ENCODE measurements at places on chromosomes 1 and 21.

GRCh38 chr1:44682883-44683265, 8.4 kb downstream of the ARMH1 start:
- no peak for DNase-seq

DNA sequence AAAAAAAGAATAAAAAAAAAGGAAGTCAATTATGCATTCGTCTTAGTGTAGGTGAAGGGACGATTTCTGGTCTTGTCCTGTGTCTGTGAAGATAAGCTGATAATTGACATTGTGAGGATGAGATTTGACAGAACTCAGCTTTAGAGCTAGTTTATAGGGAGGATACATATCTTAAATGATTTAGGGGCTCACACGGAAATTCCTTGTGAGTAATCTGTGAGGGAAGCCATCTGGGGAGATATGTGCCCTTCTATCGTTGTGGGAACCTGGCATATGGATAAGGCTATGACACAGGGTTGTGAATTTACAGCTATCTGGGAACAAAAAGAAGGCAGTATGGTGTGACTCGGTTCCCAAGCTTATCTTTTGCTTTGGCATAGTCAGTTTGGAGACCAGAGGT, 71.1 kb downstream of the RABGAP1L start:
- no peak for DNase-seq

- no peak for DNase-seq
These were observed 32.6 kb downstream of the PTGFRN start for GRCh38 chr1:116942344-116942743.

DNA sequence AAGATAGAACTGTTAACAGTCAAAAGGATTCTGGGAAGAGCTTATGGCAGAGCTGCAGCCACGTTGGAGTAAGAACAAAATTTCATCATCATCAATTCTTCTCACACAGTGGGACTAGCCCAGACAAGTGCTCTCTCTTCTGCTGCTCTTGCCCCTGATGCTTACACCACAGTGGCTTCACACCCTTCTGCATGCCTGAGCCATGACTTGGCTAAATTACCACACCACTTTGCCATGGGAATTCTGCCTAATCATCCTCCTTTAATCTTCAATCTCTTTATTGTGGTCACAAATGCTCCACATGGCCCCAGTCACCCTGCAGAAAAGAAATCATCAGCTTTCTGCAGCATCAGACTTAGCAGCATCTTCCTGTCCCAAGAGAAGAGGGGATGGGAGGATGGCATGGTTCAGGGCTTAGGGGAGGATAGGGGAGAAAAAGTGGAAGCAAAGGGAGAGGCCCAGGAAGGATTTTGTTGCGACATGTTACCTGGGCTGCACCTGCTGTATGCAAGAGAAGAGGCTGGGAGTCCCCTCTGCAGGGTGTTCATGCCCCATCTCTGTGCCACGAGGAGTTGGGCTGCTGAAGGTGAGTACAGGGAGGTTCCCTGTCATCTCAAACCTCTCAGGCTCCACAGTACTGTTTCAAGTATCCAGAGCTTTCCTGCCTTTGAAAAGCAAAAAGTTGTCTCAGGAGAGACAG, 9.0 kb upstream of the RPTN start:
- DNase-seq = no peak

DNA sequence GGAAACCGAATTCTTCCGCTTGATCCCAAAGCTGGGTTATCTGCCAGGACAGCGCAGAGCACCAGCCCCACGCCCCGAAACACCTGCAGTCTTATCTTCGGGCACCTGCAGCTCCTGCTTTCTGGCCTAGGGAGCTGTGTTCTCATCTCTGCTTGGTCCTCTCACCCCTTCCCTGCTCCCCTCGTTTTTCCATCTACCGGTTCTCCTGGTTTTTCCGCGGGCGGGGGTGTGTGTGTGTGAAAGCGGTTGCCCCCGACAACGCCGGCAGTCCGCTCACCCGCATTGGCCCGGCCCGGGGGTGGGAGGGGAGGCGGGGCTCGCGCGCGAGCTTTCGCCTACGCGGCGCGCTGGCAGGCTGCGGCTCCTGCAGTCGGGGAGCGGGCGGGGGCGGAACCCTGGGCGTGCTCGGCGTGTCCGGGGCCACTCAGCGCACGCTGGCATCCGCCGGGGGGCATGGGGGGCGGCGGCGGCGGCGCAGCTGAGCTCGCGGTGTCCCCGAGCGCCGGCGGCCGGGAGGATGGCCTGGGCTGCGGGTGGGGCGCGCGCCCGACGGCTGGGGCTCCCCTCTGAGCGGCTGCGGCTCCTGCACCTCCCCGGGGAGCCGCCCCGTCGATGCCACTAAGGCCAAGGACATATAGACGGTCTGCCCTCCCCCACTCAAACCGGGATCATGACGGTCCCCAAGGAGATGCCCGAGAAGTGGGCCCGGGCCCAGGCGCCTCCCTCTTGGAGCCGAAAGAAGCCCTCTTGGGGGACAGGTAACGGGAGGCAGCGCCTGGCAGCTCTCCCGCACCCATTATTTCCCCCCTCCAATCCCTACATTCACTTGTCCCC, 3.2 kb downstream of the ATP8B2 start:
- DNase-seq = peak; percentile 77

- DNase-seq = no peak
These were observed 1.3 kb upstream of the SLC50A1 start for GRCh38 chr1:155134322-155134721.

GRCh38 chr21:42703136-42703908, 49.9 kb downstream of the PDE9A start:
- no peak for DNase-seq

GRCh38 chr1:156502391-156502893, 1.9 kb upstream of the MEF2D start:
- DNase-seq = no peak

DNA sequence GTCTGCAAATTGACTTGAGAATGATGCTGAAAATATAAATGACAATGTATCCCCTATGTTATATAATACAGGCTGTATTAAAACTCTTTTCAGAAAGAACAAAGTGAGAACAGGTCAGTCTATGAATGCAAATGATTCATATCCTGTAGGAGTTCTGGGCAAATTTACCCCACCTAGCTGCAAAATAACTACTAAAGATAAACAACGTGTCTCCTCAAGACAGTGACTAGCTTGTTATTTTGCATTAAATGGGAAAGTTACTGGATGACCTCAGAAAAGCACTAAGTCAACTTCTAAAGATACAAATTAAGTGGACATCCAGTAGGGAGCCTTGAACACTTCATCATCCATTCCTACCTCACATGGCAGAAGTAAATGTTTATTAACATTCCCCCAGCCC, 11.1 kb downstream of the RNF19B start:
- DNase-seq = no peak

DNA sequence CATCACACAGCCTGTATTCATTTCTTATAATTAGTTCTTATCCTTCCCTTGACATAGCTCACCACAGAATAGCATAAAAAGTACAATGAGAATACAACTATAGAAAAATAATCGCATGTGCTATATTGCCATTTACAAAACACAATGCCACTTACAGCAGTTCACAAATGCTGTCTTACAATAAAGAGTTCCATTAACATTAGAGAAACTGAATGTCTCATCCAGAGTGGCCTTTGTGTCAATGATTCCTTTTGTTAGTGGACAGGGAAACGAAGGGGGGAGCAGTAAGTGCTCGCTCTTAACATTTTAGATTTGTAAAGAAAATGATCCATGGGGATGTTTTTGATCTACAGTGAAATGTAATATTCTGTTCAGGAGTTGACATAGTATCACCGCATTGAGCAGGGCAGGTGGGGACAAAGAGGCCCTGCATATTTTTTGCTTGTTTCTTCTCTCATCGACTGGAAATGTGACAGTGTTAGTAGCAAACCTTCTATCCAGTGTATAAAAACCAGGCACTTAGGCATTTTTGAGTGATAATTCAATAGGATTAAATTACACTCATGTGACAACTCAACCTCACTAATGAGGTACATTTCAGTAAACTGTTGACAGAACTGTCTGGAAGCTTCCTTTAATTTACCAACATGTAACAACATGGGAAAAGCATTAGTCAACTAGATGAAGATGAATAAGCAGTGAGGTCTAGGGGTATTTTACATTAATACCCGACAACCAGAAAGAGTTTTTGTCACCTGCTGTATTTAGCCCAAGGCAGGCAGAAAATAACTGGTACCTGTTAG, 35.6 kb upstream of the RRP15 start:
- DNase-seq = no peak

- DNase-seq = no peak
These were observed at the start of gene PIK3CD for GRCh38 chr1:9651565-9652378. Gene PIK3CD, plus strand, starts transcription at chr1:9651731. Its CDS starts 58,725 bp downstream, at chr1:9710456.

GRCh38 chr1:192270398-192270797, 46.4 kb upstream of the RGS21 start:
- DNase-seq = no peak

- no peak for DNase-seq
These were observed 64.8 kb downstream of the TSEN15 start for GRCh38 chr1:184116287-184116686.

- no peak for DNase-seq
These were observed 141.6 kb upstream of the KLHDC7A start for GRCh38 chr1:18339161-18339560.

DNA sequence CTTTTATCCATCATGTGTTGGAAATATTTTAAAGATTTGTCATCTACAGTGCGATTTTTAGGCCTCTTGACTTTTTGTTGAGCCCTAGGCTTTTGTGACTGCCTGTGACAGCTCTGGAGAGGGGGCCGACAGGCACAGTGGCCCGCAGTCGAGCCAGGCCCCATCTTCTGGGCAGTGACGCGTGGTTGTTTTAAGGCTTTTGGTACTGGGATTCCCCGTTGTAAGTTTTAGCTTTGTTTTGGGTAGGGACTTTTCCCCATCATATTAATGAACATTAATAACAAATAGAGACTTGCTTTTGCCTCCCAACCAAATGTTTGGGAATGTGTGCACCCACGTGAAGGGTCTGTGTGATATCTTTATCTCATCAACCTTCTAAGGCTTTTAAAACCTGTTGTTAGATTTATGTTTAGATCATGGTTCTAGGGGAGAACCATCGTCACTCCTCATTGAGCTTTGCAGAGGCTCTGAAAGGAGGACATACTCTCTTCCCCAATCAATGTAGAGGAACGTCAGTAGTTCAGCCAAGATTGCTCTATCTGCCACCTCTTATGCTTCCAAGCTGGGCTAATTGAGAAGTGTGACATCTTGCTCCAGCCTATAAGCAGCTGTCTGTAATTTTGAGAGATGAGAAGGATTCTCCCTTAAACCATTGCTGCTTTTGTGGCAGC, 34.6 kb downstream of the MAPKAPK2 start:
- DNase-seq = no peak

DNA sequence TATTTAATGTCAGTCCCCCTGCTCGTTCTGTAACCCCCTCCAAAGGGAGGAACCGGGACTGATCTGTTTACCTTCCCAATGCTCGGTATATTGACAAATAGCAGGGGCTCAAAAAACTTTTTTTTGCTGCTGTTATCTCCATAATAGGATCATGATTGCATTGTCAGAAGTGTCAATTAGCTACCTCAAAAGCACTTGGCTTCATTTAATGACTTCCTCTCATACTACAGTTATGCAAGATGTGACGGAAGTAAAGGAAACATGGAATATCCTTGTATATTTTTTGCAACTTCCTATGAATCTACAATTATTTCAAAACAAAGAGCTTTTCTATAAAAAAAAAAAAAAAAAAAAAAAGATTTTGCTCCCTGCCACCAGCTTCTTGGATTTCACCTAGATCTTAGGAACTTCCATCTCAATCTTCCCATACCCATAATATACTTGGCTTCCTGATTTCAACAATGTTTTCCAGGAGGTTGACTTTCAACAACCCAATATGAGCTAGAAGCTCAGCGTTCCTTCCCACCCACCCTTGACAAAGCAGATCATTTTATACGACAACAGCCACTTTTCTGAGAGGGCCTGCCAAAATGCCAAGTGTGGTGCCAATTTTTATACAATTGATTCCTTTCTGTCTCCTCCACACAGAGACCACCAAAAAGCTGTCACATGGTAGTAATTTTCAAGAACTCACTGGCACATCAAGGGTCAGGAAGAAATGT, 71.7 kb downstream of the SETD4 start:
- DNase-seq = no peak

DNA sequence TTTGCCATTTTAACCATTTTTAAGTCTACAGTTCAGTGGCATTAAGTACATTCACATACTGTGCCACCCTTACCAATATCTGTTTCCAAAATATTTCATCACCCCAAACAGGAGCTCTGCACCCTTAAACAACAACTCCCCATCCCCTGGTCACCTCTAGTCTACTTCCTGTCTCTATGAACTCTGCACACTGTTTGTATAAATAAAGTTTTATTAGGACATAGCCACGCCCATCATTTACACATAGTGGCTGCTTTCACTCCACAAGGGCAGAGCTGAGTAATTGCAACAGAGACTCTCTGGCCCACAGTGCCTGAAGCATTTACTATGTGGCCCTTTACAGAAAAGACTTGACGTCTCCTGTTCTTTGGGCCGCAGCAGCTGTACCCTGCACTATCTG, 30.1 kb downstream of the KCNAB2 start:
- DNase-seq = no peak

DNA sequence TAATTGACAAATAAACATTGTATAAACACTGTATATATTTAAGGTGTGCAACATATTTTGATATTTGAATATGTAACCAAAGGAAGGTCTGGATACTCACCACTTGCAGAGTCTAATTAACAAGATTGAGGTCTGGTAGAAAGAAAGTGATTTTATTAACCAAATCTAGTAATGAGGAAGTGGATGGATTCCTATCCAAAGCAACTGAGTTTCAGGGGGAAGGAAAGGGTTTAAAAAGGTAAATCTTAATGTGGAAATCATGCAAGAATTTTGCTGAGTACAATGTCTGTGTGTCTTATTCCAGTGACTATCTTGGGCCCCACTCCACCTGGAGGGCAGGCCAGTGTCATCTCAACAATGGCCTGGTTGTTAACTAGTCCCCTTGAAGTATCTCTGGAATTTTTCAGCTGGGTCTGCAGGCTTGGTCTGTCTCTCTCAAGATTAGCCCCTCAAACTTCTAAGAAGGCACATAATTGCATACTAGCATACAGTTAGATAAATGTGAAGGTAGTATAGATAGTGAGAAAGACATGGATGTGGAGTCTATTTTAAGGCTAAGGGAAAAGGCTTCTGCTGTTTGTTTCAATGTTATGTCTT, 262.7 kb upstream of the RGS18 start:
- DNase-seq = no peak
